NCI-H1092 treated with DMSO at 0.1 percent for 48 hours (cell line): ENCODE measurements at places on chromosomes 3 and 15.

GRCh38 chr3:18024715-18025114 is 282.3 kb upstream of the TBC1D5 start:
- no peak for DNase-seq

GRCh38 chr3:151794080-151794479 is 19.8 kb upstream of the AADAC start:
- DNase-seq: no peak

GRCh38 chr3:14188041-14188754 is 9.6 kb downstream of the LSM3 start:
- DNase-seq: no peak

GRCh38 chr3:149967086-149967685 is 3.5 kb downstream of the PFN2 start:
- peak; percentile 50 for DNase-seq

GRCh38 chr3:37254316-37254715 is 79.9 kb upstream of the LRRFIP2 start:
- DNase-seq: no peak

DNA sequence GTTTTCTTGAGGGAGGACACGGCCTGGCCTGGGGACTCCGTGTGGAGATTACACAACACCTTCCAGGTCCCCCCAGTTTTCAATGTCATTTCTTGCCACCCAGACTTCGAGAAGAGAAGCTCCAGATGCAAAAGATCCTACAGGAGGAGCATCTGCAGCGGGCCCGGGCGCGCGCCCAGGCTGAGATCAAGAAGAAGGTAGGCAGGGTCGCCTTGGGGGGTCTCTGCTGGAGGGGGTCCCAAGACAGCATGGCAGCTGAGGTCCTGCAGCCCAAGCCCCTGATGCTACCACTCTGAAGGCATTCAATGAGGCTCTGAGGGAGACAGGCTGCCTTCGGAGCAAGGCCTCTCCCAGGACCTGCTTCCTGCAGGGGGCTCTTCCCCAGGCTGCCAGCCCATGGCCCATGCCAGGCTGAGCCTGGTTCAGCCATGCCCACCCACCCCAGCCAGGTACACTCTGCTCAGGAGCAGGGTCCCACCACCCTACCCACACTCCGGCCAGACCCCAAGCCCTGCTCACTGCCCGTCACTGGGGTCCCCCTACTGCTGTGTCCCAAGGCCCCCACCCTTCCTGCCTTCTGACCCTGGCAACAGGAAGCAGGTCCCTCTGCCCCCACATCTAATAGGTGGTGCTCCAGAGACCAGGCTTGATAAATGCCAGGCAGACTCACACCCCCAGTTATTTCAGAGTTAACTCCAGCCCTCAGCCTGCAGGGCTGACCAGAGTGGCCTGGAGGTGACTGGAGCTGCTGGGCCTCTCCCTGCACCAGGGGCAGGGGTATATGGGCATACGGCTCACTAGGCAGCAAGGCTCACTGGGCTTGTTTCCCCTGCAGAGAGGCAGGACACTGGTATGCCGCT is 40.0 kb downstream of the ZXDC start:
- no peak for DNase-seq

DNA sequence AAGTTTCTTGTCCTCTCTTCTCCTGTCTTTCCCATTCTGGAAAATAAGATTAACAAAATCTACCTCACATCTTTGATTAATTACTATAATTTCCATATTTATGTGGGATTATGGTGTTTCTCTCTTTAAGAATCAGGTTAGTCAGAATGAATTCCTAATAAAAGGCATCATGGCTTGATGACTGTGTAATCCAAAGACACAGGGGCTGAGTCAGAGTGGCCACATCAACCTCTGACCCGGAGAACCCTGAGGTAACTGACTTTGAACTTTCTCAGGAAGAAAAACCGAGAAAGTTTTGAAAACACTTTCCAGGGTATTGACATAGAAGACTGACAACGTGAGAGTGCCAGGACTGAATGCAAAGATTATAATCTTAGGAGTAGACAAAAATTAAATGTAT is 170.3 kb upstream of the MCTP2 start:
- DNase-seq: no peak

DNA sequence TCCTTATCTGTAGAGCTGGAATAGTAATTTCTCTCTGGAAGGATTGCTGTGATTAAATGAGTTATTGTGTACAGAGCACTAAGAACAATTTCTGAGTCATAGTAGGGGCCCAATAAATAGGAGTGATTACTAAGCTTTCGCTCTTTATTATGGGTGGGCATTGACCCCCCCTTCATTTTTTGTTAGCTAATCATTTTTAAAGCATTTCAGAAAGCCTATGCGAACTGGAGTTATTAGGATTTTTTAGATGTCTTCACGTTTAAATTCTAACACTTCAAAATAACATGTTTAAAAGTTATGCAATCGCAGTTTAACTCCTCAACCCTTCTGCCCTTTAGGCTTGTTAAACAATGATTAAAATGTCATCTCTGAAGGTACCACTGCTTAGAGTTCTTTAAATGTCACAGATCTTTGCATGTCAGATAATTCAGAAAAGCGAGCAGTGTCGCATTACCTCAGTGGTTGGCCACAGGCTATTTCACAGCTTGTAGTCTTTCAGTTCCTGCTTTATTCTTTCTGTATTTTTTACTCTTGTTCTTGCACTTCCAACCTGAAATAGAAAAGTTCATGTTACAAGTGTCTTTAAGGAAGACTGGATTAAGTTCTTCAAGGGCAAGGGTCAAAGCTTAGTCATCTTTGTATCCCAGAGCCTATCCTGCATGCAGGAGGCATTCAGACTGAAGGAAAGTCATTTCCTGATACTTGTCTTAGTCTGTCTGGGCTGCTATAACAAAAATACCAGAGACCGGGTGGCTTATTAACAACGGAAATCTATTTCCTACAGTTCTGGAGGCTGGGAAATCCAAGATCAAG is 102.9 kb downstream of the FNDC3B start:
- DNase-seq: no peak

- no peak for DNase-seq
Measured at GRCh38 chr3:30233913-30234646, 372.3 kb upstream of the TGFBR2 start.

GRCh38 chr3:174330303-174330702 is 528.8 kb upstream of the NAALADL2 start:
- DNase-seq: no peak
